ENCODE measurements at places on chromosomes 7 and 10.

GRCh38 chr7:20598459-20599309 is 16.8 kb upstream of the ABCB5 start:
- no peak for DNase-seq

DNA sequence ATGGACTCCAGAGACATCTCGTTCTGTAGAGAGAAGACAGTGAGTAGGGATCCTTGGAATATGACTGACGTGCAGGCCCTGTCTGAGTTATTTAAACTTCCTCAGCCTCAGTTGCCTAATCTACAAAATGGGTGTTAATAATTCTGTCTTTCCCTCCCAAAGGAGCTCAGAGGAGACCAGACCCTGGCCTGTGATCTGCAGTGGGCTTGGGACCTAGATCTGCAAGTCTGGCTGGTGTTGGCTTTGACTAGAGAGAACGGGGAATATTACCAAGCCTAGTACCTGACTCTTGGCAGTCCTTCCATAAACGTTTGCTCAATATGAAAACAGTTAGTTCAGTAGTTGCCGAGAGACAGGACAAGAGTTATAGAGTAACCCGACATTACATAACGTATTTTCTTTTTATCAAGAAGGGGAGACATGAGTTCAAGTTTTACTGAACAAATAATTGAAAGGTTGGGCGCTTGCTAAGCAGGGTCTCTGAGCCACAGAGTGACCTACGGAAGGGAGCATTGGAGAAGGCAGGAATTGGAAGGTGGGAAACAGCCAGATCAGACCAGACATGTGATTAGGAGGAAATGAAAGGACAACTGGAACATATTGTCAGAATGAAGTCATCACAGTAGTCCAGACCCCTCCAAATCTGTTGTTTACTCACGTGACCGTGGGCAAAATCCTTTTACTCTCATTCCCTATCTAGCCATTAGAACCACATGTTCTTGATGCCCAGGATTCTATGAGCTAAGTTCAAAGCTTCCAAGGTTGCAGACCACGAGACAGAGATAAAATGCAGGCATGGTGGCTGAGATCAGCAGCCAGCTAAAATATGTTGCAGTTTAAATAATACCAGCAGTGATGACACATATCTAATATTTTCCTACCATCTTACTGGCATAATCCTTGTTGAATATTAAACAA is 10.9 kb upstream of the CYP3A4 start:
- no peak for DNase-seq

DNA sequence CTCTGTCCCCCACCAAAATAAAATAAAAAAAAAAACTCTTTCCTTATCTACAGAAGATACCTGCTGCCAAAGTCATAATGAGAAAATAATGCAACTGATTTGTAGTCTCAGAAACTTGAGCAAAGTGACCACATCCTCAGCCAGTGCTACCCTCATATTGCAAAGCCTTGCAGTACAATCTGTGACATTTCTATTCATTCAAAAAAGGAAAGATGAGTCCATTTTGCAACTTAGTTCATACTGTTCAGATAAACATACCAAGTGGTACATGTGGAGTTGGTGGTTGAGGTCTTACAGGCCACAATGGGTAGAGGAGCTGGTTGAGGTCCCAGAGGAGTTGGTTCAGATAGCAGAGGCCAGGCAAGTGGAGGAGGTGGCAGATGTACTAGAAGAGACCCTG is 6.5 kb upstream of the EIF5AL1 start:
- no peak for DNase-seq

DNA sequence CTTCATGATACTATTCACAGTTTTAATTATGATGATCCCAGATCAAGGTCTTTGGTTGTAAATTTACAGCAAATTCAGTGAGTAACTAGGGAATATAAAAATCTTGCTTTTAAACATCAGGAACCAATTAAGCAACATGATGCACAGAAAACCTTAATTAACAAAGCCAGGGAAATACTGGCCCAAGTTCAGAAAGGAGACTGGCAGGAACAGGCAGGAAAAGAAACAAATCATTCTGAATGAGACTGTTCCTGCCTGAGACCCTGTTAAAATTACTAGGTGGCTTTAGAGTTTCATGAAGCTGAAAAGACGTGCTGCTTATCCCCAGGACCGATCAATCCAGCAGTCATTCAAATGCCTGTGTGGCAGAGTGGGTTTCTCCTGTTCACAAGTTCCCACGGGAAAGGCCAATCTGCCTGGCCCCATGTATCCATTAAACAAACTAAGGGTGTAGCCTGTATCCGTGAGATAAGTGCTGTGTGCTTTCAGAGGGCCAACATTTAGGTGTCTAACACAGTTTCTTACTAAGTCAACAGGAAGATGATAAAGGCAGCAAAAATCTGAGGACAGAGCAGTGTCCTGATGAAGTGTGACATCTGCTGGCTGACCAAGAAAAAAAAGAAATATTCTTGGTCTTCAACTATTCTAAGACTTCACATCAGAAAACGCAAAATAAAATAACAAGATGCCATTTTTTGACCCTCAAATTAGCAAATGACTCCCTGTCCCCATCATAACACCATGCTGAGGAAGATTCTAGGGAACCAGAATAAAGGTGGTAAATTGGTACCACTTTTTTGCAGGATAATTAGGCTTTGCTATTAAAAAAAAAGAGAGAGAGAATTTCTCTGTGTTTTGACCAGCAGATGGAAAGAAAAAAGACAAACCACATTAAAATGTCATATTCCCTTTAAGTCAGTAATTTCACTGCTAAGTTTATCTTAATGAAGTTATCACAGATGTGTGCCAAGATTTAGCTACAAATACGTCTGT is 34.2 kb downstream of the PUS7 start:
- DNase-seq, result no peak

- no peak for DNase-seq
Measured at GRCh38 chr10:114370199-114370598, 34.1 kb downstream of the AFAP1L2 start.

All from bone marrow (tissue), 2 donors.